ENCODE measurements at places on chromosomes 12 and 14.

DNA sequence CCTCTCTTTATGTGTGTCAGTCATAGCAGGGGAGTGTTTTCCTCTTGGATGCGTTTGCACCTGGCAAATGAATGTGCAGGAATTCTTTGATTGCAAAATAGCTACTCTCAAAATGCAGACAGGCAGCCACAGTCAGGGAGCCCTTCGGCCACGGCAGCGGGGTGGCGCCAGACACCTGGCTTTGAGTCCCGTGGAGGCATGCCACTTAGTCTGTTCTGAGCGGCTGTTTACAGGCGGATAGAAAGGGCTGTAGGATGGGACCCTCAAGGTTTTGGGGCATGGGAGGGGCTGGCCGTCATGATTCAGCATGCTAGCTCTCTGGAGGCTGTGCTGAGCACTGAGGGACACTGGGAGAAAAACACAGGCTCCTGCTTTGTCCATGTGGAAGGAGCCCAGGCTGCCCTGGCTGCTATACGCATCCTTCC lies 117.1 kb downstream of the SLC25A47 start:
- peak; percentile 59 for DNase-seq

DNA sequence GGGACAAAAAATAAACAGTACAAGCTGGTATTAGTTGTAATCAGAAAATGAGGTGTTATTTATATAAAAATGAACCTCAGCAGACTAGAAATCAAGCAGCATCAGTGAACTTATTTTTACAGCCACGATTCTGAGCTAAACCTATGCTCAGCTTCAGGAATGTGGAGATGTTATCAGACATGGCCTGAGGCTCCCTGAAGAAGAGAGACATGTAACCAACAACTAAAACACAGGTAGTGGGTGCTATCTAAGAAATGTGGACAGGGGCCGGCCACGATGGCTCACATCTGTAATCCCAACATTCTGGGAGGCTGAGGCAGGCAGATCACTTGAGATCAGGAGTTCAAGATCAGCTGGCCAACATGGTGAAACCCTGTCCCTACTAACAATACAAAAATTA lies 534.3 kb downstream of the VRK1 start:
- no peak for DNase-seq

DNA sequence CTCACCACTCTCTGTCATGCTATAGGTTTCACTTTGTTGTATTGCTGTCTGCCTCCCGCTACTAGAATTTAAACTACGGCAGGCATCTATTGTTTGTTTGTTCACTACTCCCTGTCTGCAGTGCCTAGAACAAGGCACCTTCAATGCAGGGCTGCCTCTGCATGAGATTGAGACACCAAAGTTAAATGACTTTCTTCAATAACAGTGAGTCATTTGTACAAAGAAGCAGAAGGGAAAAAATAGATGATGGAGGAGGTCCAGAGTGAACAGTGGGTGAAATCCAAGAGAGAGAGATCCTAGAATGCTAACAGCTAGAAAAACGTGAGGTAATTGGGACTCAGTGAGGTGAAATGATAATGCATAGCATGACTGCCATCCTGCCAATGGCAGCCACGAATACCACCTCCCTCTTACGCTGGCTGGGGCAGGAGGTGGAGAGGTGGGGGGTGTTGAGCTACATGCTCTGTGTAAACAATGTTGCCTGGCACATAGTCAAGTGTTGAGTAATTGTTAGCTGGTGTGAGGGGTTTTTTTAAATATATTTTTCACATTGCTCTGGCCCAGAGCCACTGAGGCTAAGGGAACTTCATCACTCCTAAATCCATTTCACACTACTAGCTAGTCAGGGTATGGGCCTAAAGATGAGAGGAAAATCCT lies 367.6 kb downstream of the RPS29 start:
- no peak for DNase-seq

DNA sequence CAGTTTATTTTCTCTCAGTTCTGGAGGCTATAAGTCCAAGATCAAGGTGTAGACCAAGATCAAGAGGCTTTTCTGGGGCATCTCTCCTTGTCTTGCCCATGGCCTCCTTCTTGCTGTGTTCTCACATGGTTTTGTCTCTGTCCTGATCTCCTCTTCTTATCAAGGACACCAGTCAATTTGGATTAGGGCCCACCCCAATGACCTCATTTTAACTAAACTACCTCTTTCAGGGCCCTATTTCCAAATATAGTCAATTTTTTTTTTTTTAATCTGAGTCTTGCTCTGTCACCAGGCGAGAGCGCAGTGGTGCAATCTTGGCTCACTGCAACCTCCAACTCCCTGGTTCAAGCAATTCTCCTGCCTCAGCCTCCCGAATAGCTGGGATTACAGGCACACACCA lies 50.8 kb downstream of the TSHR start:
- DNase-seq, result no peak

DNA sequence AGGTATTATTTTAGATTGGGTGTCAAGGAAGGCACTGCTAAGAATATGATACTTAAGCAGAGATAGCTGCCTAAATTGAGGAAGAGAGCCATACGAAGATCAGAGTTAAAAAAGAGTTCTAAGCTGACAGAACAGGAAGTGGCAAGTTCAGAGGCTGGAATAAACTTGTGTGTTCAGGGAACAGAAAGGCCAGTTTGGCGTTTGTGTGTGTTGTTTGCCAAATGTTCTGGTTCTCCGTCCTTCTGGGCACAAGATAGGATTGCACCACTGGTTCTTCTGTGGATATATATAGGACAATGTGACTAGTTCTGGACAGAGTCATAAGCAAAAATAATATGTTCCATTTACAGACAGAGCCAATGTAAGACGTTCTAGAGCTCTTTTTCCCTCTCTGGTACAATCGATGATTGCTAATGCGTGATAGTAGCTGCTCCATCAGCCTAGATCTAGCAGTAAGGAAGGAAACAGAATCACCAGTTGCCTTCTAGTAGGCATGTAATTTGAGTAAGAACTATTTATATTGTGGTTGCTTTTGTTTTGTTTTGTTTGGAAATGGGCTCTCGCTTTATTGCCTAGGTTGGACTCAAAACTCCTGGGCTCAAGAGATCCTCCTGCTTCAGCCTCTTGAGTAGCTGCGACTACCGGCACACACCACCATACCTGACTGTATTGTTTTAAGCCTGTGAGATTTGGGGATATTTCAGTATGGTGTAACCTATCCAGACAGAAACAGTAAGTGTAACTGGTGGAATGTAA lies 7.4 kb downstream of the BBS10 start:
- DNase-seq, result no peak

- peak; percentile 66 for DNase-seq
These were observed 612 bp downstream of the MDM2 start for GRCh38 chr12:68808388-68809189.

GRCh38 chr12:53313996-53314395 lies 7.4 kb downstream of the AAAS start:
- DNase-seq, result no peak

DNA sequence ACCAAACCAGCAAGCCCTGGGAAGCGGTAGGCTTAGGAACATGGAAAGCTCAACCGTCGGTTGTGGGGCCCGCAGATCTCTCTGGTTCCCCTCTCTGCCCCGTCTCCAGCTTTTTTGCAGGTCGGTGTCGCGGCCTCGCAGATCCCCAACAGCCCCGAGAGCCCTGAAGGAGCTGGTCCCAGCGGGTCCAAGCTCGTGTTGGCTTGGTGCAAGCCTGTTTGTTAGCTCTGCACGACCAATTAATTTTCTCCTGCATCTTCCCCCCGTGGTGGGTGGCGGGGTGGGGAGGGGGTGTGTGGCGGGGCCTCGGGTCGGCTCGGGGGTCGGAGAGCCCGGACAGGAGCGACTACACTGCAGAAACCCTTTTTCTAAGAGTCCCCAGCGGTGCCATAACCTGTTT lies 449 bp upstream of the SLC24A4 start:
- DNase-seq, result no peak

- DNase-seq, result no peak
These were observed 5.5 kb upstream of the CELA1 start for GRCh38 chr12:51351913-51352532.

DNA sequence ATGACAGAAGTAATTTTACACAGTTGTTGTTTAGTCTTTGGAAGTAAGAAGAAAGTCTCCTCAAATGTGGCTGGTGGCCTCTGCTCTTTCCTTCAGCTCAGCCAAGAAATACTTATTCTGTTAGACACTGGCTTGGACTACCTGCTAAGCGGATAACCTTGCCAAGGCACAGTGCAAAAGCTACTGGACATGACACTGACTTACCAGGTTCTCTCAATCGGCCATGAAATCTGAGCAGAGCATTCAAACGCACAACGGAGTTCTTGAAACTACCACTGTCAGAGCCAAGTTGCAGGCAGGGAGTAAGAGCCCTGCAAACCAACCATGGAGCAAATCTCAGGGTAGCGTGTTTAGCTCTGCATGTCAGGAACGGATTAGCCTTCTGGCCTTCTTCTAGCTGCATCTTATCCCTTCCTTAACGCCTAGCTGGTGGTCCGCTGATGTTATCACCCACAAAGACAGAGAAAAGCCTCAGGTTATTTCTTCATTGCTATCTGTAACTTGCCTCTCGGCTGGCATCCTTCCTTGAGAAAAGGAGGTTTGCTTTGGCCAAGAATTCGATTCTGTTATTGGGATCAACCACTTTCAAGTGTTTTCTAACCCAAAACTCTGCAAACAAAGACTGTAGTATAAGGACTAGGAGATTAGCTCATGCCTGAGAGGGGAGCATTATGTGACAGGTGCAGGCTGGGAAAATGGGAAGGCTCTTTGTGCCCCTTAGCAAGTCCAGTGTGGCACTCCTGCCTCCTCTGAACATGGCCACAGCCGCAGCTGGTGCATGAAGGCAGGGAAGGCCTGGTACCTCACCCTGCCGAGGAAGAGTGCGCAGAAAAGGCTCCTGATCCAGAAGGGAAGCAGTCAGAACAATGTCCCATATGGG lies 223.4 kb downstream of the GLT1D1 start:
- DNase-seq, result no peak

- no peak for DNase-seq
These were observed 267.4 kb downstream of the ZFP36L1 start for GRCh38 chr14:68525516-68525915.

- peak; percentile 22 for DNase-seq
These were observed 652 bp downstream of the BAZ1A start for GRCh38 chr14:34874386-34875030.

GRCh38 chr14:93965287-93965821 lies 11.0 kb downstream of the ASB2 start:
- no peak for DNase-seq

GRCh38 chr12:94037444-94037843 lies 110.9 kb upstream of the PLXNC1 start:
- no peak for DNase-seq

Data from tibial nerve (tissue), 4 donors.